Smooth muscle cell of the umbilical artery (primary cell): ENCODE measurements at places on chromosomes 6 and 20. TPM values are rescaled to one million over a fixed set of nuclear protein-coding genes. Genes with fewer than 3 reads are reported as not detected.

Gene MEA1
- total RNA-seq = 48.2 and 71.9 TPM in 2 replicates

Gene LY86
- total RNA-seq = not detected in 2 replicates

Gene TAGAP
- total RNA-seq = not detected in 2 replicates

Gene BACH2
- 0.74 and 1.5 TPM in 2 replicates for total RNA-seq

Gene TXNDC5
- 1,030 and 2,073 TPM in 2 replicates for total RNA-seq

Gene MLN
- total RNA-seq = not detected in 2 replicates

Gene HTR1B
- total RNA-seq = under 0.01 and 2.7 TPM in 2 replicates

Gene PRDM13
- not detected in 2 replicates for total RNA-seq

Gene SYNJ2
- 16.9 and 42.5 TPM in 2 replicates for total RNA-seq

Gene VEGFA
- 390 and 594 TPM in 2 replicates for total RNA-seq

Gene PDYN
- total RNA-seq = not detected in 2 replicates

Gene HIVEP1
- total RNA-seq = 12.5 and 20.4 TPM in 2 replicates

Gene PDE10A
- total RNA-seq = 11.4 and 16.6 TPM in 2 replicates
